ENCODE measurements at places on chromosomes 5 and 9.

- DNase-seq = no peak
These were observed 73.6 kb upstream of the ZNF622 start for GRCh38 chr5:16539169-16539666.

DNA sequence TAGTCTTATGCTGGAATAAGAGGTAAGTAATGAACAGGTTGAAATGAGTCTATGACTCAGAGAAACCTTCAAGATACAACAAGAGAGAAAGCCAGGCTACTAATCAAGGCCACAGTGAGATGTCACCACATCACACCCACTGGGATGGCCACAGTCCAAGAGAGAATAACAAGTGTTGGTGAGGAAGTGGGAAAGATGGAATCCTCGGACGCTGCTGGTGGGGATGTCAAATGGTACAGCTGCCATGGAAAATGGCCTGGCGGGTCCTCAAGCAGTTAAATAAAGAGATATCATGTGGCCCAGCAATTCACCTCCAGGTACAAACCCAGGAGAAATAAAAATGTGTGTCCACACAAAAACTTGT lies 41.9 kb upstream of the NEURL1B start:
- no peak for DNase-seq

GRCh38 chr5:151695464-151695863 lies 8.7 kb upstream of the SPARC start:
- DNase-seq = no peak

GRCh38 chr9:121398374-121398773 lies 28.3 kb upstream of the STOM start:
- no peak for DNase-seq

DNA sequence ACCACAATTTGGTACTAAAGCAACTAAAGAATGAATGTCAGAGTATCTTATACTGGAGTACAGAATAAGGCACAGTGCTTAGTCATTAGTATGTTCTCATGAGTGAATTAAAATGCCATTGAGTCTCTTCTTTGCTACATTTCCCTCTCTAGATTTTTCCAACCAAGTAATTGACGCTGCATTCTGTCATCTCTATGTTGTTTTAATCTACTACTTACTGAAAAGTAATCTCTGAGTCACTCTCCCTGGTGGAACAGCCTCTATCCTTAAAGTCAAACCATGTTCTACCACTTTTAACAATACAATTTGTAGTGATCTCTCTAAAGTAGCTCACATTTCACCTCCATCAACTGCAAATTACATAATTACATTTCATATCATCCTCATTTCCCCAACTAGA lies 495.1 kb downstream of the CDH18 start:
- no peak for DNase-seq

- no peak for DNase-seq
These were observed 614 bp upstream of the CPLANE1 start for GRCh38 chr5:37249815-37250164.

DNA sequence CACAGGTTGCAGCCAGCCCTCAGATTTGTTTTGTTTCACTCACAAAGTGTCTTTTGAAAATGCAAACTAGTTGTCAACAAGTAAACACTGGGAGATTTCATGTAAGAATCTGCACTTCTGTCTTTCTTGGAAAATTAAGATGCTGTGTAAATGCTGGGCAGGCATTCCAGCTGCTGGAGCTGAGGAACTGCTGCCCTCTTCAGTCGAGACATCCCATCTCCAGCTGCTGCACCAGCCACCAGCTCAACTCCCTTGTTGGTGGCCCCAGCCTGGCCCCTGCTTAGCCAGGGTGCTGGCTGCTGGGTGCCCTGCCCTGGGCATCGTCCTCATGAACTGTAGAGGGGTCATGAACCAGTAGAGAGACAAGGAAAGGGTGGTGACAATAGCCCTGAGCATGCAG lies 33.1 kb upstream of the AFAP1L1 start:
- no peak for DNase-seq

DNA sequence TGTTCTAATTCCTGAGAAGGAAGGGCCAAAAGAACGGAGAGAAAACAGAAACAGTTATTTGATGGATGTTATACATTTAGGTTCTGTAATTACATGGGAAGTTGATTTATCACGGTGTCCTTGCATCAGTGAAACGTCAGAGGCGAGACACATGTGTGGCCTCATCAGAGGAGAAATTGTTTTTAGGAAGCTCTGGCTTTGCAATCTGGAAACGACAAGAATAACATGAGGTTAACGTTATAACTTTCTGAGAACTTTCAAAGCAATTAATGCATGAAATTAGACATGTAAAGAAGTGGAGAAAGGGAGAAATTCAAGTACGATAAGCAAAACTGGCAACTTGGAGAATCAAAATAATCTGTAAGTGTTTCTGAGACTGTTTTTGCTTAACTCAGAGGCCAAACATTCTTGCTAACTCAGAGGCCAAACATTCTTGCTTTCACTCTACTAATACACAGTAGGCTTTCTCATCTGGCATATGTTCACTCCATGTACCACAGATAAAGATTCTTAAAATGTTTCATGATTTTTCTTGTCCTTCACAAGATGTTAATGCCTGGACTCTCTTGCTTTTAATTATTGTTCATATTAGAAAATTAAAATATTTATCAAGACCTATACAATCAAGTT lies 933.0 kb downstream of the TLE4 start:
- no peak for DNase-seq

- DNase-seq = no peak
These were observed 161.1 kb downstream of the GLIS3 start for GRCh38 chr9:4138781-4139180.

- DNase-seq = no peak
These were observed 102.7 kb downstream of the TMEM215 start for GRCh38 chr9:32886021-32886420.

DNA sequence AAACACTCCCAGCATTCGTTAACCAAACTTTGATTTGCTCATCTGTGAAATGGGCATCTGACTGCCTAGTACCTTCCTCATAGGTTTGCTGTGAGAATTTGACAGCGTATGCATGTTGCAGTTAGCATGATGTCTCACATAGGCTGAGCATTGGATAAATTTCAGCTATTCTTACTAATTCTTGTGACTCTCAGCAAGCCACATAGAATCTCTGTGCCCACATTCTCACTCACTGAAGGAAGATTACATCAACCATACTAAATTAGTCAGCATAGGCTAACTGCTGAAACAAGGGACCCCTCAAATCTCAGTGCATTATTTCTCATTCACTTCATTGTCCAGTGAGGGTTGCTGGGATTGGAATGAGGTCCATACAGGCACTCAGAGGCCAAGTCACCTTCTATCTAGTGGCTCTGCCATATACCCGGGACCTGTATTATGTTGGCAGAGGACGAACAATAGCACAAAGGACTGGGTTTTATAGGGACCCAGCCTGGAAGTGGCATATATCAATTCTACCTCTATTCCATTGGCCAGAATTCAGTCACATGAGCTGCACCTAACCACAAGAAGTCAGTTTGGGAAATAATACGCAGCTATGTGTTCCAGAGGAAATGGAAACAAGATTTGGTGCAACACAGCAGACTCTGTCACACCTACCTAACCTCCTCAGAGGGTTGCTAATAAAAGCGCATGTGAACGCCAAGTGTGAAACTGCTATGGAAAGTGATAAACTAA lies 4.2 kb upstream of the PTGER4 start:
- DNase-seq = no peak

DNA sequence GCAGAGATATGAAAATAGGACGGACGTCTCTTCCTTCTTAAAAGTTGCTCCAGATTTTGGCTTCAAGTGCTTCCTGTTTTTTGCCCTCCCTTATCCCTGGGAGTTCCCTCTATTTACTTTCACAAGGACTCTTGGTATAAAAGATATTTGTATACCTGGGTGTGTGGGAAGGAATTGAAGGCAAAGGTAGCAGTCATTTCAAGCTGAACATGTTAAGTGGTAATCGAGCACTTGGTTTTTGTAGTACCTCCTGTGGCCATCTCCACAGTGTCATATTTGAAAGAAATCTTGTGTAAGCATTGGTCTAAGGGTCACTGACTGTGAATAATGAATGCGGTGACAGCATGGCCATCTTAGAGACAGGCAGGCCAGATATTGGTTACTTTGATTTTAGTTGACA lies 593.6 kb downstream of the MTRR start:
- no peak for DNase-seq

DNA sequence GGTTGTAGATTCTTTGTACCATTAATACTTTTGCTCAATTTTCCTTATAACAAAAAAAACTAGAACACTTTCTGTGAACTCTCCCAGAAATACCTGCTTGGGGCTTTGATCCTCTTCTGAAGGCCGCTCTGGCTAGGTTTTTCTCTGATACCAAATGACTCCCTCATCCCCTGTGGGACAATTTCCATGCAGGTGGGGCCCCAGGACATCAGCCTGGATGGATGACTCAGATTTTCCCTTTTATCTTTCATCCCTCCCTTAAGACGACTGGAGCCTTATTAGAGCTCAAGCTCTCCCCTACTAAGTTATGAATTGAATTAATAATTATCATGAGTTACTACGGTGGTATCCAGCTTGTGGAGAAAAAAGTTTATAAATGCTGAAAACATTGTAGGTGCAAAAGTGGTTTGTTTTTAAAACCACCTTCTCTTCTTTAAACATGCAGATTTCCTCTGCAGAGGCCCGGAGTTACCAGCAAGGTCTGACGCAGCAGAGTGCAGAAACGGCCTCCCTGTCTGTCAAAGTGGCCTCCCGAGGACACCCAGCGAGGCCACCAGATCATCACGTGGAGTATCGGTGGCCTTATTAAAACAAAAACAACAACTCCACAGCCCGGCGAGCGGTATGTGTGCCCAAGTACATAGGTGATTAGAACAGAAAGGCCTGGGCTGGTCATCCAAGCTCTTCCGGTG lies 50.8 kb upstream of the IRX4 start:
- DNase-seq = no peak

- no peak for DNase-seq
These were observed 75.8 kb downstream of the SMIM23 start for GRCh38 chr5:171861381-171861780.

GRCh38 chr9:34997379-34997781 lies 7.8 kb downstream of the DNAJB5 start:
- no peak for DNase-seq

DNA sequence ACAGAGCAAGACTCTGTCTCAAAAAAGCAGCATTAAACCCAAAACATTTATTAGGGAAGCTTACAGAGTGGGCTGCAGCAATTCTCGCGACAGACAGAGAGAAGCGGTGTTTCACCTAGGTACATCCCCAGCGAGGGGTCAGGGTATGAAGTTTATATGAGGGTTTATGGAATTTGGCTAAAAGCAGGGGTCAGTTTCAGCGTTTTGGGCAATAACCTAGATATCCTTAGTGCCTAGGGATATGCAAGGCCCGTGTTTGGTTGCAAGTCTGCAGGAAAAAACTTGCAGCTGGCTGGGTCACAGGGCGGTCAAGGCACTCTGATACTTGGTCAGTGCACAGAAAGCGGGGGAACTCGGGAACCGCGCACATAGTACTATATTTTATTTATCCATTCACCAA lies 649 bp upstream of the GLE1 start:
- no peak for DNase-seq

GRCh38 chr5:181060231-181060590 lies 20.1 kb downstream of the BTNL9 start:
- DNase-seq = no peak

DNA sequence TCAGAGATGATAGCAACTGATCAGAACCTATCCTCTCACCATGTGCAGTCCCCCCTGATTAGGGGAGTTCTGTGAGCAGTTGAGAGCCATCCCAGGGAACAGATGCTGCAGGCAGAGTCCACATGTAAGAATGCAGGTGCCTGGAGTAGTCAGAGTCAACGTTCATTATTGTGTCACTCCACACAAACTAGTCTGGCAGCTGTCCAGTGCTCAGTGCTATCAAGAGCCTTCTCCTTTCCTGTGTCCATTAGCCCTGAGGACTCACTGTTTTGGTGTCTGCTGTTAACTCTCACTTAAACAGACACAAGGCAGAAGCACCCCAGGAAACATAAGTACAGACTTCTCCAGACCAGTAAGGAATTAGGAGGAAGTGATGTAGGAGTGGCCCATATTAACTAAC lies 2.5 kb downstream of the SH3TC2 start:
- DNase-seq = no peak

GRCh38 chr5:98793223-98793622 lies 19.8 kb downstream of the RGMB start:
- DNase-seq = no peak

DNA sequence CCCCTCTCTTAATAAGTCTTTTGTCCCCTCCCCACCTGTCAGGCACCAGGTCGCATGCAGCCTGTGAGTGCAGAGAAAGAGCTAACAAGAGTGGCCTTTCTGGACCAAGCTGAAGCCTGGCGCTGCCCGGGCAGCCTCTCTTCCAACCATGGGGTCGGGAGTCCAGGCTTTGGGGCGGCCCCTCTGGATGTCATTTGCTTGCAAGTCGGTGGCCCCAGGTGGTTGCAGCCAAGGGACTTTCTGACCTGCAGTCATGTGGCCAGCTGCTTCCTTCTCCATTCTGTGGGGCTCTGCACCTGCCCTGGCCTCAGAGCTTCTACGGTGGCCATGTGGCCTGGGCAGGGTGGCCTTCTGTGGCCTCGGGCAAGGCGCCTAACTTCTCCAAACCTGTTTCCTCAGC lies 159.7 kb downstream of the DAB2IP start:
- no peak for DNase-seq

DNA sequence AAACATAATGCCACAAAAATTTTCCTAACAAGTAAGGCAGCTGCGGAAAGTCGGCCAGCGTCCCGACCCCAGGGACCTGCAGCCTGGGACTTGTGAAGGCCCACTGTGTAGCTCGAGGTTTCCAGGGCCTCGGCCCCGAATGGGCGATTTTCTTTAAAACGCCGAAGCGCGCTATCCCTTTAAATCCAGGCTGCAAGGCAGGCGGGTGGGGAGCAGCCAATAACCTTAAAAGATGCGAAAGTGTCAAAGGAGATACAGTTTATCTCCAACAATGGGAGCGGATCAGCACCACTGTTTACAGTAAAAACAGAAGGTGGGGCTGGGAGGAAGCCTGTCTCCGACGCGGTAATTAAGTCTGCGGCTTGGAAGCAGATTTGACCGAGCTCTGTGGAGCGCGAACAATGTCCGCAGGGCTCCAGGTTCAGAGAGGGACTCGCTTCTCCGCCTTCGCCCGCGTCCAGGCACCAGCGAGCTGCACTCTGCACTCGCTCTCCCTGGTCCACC lies 1.7 kb upstream of the ZSWIM6 start:
- no peak for DNase-seq

DNA sequence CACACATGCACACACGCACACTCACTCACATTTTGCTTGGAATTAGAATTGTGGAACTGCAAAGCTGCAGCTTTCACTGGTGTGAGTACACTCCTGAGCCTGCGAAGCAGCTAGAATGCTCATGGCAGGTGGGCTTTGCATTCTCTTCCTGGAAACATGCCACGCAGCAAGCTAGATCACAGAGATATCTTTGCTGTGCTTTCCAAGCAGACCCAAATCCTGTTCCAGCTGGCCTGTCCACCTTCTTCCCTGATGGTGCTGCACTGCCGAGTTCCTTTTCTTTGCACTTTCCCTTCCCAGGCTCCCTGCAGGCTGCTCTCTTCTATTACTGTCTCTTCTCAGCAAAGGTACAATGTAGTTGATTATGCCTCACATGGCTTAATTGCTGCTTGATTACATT lies 92.7 kb upstream of the CKMT2 start:
- DNase-seq = no peak
